ENCODE measurements at places on chromosomes 2 and 18.

- no peak for DNase-seq
Observed at GRCh38 chr18:45656194-45656770, 41.0 kb downstream of the SLC14A2 start.

DNA sequence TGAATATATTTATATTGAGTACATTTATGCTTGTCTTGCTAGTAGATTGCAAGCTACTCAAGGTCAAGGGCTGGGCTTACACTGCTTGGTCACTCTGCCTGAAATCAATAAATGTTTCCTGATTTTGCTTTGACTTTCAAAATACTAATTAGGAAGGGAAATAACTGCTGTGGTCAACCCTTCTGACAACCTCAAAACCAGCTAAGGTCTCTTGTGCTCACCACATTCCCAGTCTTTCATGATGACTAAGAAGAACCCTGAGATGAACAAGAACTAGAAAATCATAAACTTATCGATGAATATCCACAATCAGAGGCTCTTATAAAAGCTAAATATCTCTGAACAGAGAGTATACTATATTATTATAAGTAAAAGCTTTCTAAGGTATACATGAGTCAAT, 33.3 kb downstream of the ABCB11 start:
- no peak for DNase-seq

DNA sequence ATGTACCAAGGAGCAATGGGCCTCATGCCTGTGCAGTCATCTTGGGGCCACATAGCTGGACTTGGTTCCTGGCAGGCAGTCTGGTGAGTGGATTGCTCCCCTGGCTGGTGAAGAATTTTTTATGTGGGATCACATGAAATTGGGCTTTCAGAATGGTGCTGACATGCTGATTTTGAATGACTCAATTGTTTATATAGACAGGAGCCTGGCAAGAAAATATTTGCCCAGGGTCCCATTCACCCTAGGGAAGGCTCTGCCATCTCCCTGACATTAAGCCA, 266.9 kb downstream of the DYSF start:
- DNase-seq: no peak

DNA sequence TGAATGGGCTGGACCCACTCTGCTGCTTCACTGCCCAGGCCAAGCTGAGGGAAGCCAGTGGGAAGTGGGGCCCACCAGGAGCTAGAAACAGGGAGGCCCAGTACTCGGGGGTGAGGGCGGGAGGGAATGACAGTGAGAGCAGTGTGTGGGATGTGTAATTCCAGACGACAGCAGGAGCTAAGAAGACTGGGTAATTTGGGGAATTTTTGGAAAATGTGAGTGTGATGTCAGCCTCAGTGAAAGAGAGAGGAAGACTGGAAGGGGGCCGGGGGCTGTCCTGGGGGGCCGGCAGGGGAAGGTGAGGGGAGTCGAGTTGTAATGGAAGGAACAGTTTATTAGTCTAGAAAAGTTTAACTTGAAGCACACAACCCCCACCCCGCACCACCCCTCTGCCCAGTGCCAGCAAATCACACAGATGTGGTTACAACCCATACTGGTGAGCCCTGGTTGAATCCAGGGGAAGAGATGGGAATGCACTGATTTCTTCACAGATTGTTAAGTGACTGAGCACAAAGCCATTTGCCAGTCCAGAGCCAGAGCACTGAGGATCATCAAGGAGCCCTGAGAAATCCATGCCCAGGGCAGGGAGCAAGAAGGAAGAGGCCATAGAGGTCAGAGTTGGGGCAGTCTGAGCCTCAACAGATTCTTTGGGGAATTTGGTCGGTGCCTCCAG, 76.7 kb upstream of the PKDCC start:
- no peak for DNase-seq

DNA sequence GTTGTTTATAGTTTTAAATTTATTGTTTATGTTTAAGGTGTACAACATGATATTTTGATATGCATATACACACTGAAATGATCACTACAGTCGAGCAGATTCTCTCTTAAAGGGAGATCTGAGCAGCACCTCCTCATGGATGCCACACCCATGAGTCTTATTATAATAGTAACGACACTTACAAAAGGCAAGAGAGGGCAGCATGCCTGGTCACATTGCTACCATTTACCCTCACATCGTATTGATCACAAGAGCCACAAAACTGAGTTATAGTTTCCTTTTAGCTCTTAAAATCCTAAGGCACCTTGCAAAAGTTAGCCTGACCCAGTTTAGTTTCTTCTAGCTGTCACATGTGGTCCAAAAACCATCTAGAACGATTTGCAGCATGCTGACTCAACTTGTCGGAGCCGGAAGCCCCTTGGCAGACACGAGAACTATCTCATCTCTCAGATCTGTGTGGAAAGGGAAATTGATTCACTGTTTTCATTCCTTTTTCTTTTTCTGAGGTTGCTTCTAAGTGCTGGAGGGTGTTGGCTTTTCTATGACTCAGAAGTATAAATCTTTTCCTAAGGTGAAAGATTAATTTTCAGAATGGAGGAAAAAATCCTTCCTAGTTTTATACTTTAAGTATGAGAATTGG, 85.3 kb downstream of the CDC42EP3 start:
- DNase-seq: peak; percentile 17

DNA sequence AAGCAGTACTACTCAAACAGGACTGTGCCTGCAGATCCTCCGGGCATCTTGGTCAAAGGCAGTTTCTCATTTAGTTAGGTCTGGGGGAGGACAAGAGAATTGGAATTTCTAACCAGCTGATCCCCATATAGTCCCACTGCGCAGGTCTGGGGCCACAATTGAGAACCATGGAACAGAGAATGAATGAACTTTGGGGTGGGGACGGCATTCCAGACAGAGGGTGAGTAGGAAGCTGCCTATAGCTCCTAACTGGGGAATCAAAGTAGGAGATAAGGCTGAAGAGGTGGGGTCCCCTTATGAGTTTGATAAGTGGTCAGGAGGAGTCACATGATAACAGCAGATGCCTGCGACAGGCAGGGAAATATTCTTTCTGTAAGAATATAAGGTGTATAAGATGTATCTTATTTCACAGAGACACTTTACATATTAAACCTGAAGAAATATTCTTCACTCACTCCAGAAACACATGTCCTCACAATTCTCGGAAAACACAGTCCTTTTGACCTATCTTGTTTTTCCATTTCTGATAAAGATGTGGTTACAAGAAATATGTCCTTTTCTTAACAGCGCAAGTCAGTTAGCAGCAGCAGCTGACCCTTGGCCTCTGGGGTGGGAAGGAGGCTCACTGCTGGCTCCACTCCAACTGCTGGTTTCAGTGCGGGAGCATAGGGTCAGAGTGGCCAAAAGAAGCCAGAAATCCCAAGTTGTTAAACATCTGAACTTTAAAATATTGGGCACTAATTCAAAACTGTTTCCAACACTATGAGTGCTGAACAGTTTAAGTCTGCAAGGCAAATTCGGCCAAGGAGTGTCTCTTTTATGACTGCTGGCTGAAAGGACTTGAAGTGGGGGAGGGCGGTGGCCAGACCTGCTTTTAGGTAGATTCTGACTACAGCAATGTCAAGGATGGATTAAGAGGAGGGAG, 12.6 kb upstream of the TMEM214 start:
- DNase-seq: no peak

GRCh38 chr2:172342078-172342477, 85.3 kb upstream of the ITGA6 start:
- no peak for DNase-seq

GRCh38 chr18:75962036-75962572, 532.9 kb downstream of the ZNF516 start:
- DNase-seq: no peak

GRCh38 chr2:133421516-133422324, 146.5 kb downstream of the NCKAP5 start:
- DNase-seq: no peak

DNA sequence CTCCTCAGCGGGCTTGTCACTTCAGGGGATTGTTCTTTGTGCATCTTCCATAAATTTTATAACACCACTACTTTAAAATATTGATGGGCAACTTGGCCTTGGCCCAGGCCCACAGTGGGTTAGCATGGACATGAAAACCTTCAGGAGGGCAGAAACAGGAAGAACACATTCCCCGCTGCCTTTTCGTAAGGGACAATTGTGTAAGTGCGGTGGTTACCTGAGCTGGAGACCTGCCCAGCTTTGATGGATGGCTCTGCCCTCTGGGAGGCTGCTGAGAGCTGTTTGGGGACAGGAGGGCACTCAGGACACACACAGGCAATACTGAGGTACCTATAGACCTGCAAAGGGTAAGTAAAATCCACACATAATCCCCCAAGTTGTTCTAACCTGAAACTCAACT, 46.8 kb downstream of the FECH start:
- DNase-seq: no peak

DNA sequence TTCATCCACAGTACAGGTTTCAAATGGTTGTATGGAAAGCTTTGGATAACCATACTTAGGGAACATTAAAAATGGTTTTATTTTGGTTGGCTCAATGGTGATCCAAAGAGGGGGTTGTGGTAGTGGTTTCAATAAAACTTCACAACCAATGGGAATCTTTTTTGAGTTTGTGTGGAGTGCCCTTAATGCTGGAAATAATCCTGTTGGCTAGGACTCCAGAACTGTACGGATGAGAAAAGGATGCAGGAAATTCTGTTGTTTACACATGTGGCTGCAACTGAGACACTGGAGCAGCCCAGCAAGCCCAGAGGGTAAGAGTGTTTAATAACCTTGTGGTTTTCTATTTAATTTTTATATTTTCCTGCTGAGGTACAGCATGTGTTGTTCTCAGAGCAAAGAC, at the start of gene CCDC102B:
Gene CCDC102B (plus strand): TSS at position 210 of the 400 bp plus-strand sequence. CDS start 38,684 bp downstream, outside the sequence.
- DNase-seq: no peak

GRCh38 chr2:48674933-48675332, 57.3 kb downstream of the GTF2A1L start:
- no peak for DNase-seq

DNA sequence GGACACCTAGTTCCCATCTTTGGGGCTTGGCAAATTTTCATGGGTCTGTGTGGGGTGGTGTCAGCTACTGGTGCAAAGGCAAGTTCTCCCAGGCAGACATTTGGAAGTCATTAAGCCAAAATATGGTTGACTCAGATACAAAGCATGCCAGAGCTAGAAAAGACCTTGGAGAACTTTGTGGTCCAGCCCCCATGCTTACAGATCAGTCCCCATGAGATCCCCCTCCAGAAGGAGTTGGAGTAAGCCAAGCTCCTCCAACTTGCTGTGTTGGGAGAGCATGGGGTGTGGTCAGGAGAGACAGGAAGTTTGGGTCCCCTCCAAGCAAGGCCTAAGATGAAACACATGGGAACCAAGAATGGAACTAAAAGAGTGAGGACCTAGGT, 224.5 kb downstream of the CYP26B1 start:
- no peak for DNase-seq

DNA sequence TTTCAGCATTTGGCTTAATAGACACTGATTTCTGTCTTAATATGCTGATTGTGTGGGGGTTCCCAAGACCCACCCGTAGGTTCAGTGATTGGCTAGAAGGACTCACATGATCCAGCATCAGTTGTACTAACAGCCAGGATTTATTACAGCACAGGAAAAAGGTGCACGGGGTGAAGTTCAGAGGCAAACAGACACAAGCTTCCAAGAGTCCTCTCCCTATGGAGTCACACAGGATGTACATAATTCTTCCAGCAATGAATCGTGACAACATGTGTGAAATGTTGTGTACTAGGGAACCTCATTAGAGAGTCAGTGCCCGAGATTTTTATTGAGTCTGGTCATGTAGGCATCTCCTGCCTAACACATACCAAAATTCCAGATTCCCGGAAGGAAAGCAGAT, 52.8 kb downstream of the GALNT1 start:
- DNase-seq: no peak

DNA sequence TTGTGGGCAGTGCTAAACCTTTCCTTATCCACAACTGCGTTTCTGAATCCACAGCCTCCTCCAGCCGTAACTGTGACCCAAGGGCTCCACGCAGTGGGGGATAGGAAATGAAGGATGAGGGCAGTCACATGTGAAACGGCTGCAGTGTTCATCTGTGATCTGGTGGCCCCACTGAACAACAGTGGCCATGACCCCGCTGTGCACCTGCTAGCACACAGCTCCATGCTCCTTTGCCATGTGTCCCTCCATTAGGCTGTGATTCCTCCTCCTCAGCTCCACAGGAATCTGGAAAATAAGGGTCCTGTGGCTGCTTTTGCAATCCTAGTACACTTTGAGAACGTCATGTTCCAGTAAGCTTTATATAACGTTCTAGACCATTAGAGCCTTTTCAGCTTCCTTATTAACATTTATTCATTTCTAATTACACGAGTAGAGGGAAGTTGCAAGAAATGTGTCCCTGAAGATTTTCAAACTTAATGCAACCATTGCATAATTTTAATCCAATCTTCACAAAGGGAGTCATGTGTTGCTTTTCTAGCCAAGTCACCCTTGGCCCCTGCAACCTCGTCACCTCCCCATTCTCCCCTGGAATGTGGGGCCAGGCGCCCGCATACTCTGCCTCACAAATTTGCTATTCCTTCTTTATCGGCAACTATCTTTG, 7.1 kb upstream of the NAPG start:
- peak; percentile 78 for DNase-seq

DNA sequence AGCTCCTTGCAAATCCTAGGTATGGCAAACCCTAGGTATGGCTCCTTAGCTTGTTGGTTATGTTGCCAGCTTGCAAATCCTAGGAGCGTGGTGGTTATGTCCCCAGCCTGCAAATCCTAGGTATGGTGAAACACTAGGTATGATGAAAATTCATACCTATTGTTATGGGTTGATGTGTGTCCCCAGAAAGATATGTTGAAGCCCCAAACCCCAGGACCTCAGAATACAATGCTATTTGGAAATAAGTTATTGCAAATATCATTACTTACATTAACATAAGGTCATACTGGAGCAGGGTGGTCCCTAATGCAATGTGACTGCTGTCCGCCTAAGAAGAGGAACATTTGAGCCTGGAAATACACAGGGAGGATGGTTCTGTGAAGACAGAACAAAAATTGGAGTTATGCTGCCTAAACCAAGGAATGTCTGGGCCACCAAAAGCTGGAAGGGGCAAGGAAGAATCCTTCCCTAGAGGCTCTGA, 220.8 kb downstream of the MYCN start:
- no peak for DNase-seq

DNA sequence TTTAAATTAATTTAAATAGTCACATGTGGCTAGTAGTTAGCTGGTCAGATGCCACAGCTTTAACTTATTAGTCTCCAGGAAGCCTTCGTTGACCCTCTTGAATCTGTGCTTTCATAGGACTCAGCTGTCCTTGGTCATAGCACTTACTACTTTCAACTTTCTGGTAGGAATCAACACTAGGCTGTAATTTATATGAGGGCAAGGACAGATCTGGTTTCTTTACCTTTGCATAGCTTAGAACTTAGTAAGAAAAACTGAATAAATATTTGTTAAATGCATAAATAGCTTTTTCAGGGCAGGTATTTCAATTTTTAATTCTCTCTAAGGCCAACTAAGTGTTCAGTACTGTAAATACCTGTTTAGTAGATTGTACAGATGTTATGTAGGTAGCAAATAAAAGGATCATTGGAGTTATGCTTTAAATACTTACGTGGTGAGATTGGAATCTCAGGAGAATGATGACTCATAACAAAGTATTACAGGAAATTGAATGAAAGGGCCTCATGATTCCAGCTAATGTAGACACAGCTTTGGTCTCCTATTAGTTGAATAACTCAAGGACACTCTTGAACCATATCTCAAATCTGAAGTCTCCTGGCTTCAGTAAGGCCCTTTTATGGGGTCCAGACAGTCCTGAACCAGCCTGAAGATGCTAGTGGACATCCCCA, 2.6 kb downstream of the CLIP4 start:
- no peak for DNase-seq

- DNase-seq: no peak
Observed at GRCh38 chr2:159557437-159558034, 58.8 kb downstream of the BAZ2B start.
